ENCODE measurements at places on chromosomes 4 and X. TPM values are rescaled to one million over a fixed set of nuclear protein-coding genes. Genes with fewer than 3 reads are reported as not detected.

The CTAG2 gene
- not detected for total RNA-seq

The SHOX gene
- total RNA-seq, result not detected

GRCh38 chrX:123688524-123688923, 44.3 kb downstream of the THOC2 start:
- no peak for DNase-seq

- DNase-seq, result no peak
These were observed 395.7 kb downstream of the RAPGEF2 start for GRCh38 chr4:159498446-159499115.

GRCh38 chr4:101967697-101968346, 177.3 kb downstream of the BANK1 start:
- no peak for DNase-seq

DNA sequence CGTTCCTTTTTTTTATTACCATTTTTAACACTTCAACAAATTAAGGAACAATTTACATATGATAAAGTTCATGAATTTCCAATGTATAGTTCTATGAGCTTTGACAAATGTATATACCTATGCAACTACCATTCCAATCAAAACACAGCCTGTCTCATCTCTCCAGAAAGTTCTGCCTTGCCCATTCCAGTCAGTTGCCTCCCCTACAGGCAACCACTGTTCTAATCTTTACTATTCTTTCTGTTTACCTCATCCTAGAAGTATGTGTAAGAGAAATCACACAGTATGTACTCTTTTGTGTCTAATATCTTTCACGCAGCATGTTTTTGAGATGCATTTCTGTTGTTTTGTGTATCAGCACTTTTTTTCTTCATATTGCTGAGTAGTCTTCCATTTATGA, 224.9 kb downstream of the KIT start:
- no peak for DNase-seq

DNA sequence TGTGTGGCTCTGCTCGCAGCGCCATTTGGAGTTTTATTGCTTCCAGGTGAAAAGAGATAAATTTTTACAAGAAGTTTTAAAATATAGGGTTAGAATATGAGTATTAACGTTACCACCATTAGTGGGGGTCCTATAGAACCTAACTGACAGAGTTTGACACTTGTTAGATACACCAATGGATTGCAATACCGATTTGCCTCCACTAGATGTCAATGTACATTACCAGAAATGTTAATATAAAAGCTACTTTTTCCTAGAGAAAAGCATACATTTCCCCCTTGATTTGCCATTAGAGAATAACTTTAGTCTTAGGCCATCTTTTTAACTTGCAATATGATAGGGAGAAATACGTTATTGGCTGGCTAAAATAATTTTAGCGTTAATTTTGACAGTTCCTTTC, 108.4 kb downstream of the LINC00632 start:
- no peak for DNase-seq

DNA sequence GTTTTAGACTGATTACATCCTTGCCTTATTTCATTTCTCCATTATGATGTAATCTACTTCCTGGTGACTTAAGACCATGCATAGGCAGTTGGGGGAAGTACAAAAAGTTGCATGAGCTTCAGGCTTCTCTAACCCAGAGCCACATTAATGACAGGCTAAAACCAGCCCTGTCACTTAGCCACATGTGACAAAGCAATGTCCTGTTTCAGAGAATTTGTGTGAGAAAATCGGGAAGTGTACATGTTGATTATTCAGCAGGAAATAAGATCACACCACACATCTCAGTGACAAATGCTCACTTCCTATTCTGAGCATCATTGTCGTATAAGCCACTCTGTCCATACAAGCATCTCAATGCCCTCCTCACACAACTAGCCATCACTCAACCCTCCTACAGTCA, 98.5 kb upstream of the MAGEB16 start:
- DNase-seq, result no peak
